CD4-positive, alpha-beta T cell treated with Interleukin-4 for 4 hours (primary cell): ENCODE measurements at places on chromosomes 2 and 18.

DNA sequence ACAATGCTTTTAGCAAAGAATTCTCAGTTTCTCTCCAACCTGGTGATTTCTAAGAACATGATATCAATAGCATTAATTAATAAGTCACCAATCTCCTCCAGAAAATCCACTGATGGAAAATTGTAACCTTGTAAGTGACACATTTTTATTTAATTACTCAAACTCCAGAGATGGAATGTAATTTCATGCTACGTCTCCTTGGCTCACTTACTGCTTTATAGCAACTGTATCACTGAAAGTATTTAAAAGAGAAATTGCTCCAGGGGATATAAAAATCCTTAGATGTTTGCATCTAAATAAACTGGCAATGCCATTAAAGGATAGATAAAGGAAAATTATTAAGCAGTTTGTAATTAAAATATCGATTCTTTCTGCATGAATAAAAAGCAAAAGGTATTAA is 325.4 kb downstream of the TSN start:
- DNase-seq: no peak

- DNase-seq: no peak
Measured at GRCh38 chr2:16322308-16323125, 343.1 kb downstream of the CYRIA start.

DNA sequence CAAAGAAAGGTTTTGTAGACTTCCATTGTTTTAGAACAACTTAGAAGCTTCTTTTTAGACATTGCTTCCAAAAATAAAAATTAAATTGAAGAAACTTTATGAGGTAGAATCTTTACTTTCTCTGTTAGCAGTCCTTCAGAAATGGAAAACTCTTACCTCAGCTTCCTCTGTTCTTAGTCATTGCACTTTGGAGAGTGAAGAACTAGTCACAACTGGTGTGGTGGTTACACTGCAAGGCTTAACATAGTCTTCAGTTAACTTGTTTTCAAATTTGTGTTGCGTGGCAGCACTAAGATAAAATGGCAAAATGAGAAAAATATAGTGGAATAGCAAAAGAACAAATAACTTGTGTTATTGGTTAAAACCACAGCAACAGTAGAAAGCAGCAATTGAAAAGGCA is 332.6 kb downstream of the KIAA1328 start:
- DNase-seq: no peak

DNA sequence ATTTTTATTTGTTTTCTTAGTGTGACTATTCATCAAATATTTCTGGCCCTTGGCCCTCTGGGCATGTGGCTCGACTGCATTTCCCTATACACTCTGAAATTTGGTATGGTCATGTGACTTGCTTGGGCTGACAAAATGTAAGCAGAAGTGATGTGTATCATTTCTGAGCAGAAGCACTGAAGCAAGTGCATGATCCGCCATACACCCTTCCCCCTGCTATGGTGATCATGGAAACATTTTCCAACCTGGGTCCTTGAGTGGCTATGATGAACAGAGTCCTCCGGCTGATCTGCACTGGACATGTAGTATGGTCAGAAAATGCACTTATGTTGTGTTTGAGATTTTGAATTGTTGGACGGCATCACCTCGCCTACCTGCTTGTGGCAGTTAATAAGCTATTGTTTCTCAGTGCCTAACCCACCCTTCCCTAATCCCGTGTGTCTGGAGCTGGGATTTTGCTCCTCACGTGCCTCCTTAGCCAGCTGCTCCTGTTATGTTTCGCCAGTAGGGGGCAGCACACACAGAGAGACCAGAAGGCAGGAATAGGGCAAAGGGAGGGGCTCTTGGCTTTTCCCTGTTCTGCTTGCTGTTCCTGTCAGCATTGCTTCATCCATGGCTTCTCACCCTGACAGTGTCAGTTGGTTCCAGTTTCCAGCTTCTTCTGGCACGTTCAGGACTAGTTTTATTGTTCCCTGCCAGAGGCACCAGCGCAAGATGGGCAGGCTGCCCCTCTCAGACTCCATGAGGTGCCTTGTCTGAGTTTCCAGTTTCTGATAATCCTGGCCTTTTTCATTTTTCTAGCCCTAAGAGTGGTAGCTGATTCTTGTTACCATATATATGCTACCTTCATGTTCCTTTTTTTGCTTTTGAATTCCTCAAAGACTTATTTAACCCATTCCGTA is 207.4 kb downstream of the ARL6IP6 start:
- peak; percentile 2 for DNase-seq

GRCh38 chr18:49030138-49030537 is 79.4 kb upstream of the SMAD7 start:
- DNase-seq: no peak

GRCh38 chr2:190216829-190217228 is 102.8 kb downstream of the HIBCH start:
- DNase-seq: no peak

GRCh38 chr2:45134726-45135125 is 125.5 kb upstream of the SIX2 start:
- no peak for DNase-seq

DNA sequence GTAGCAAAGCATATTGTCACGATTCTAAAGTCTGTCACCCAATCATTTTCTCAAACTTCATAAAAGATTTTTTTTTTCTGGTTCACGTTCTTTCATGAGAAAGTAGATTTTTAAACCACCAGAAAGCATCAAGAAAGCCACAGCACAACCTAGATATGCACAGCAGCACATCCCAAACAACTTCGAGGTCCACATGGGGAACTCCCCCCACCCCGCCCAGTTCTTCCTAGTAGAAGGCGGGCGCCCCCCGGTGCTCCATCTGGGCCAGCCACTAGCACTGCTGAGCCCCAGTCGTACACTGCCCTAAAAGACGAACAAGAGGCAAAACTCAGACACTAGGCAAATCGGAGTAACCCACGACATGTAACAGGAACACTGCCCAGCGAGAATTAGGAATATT is 15.5 kb downstream of the HDLBP start:
- peak; percentile 73 for DNase-seq

DNA sequence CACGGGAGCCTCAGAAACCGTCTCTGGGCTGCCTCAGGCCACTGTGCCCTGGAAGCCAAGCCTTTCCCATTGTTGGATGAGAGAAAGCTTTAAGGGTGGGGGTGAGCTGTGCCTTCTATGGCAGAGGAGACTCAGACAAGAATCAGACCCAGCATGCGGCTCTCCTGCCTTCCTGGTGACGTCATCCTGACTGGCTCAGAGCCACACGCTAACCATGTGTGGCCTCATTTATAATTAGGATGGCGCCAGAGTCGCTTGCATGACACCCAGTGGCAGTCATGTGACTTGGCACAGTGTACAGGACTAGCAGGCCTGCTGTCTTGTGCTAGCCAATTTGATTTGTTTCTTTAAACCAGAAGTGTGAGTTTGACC is 99.1 kb downstream of the SH3BP4 start:
- DNase-seq: no peak

DNA sequence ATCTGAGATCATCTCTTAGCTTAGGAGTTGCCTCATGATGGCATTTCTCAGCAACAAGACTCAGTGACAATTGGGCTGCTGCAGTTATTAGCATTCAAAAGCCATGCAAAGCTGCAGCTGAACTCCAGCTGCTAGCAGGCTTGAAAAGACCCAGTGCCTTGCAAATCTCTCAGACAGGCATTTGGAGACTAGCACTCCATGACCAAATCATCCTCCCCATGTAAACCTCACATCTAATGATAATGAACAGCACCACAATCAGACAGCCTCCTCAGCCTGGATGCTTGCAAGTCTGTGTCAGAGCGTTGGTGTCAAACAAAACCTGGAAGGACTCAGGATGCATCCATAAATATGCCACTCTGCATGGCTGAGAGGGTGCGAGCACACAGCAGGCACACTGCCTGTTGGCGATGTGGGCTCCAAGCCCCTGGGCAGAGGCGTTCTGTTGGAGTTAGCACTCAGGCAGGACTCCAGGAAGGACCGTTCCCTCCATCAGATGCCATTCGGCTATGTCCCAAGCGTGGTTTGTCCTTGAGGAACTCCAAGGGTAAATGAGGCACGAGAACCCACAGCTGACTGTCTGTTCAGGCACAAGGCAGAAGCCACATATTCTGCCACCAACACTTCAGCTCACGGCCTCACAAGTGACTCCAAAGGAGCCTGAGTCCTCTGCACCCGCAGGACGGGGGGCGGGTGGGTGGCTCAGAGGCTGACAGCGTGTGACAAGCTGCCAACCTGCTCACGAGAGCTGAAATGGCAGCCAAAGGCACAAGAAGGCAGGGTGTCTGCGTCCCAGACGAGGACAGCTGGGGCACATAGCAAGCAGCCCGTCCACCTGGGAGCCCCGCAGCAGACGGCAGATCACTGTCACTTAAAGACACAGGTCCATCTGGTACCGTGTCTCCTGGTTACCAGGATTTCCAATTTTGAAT is 183.8 kb downstream of the MYT1L start:
- no peak for DNase-seq

GRCh38 chr2:164252568-164253287 is 368.6 kb downstream of the GRB14 start:
- DNase-seq: no peak

GRCh38 chr2:239264838-239265651 is 135.8 kb downstream of the HDAC4 start:
- peak; percentile 90 for DNase-seq

DNA sequence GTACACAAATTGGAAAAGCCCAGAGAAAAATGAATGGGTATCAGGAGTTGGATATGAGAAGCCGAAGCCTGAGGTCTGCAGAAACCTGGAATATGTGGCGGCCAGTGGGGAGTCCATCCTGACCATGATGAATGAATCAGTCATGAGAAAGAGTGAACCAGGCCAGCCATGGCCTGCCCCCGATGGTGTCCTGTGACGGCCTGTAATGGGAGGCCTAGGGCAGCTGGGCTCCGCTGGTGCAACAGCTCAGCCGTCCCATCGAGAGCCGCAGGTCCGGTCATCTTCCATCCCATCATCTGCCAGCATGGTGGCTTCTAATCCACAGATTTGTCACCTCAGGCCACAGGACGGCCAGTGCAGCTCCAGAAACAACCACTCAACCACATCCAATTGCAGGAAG is 116.4 kb downstream of the PDCL3 start:
- DNase-seq: no peak

GRCh38 chr2:218282173-218282991 is 9.9 kb downstream of the TMBIM1 start:
- no peak for DNase-seq

DNA sequence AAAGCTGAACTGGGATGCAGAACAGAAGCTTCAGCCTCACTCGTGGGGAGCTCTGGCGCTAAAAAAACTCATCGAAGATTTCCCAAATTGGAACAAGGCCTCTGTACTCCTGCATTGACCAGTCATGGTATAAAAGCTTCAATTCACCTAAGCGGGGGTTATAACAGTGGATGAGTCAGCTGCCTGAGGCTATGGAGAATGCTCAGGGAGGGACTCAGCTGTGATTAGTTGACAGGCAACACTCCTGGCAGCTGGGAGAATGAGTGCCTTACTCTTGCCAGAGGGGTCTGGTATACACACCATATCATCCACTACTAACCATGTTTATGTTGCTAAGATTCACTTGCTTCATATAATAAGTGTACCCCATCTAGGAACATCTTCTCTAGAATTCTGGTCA is 350.6 kb upstream of the VRK2 start:
- DNase-seq: no peak

DNA sequence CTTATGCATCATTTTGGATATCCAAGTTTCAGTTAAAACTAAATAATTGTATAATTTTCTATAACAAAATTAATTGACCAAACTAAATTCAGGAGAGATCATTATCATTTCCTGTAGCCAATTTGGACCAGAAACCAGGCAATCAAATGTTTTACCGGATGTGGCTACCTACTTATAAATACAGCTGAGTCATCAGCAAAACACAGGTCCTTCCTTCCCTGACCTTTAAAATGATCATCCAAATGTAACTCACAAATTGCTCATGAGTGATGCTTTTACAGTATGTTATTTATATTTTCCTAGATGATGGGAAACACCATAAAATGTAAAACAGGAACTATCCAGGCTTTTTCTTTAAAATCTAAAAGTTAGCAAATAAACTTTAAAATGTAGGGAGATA is 133.7 kb downstream of the CBLN2 start:
- no peak for DNase-seq

- DNase-seq: no peak
Measured at GRCh38 chr2:83744855-83745254, 714.2 kb downstream of the SUCLG1 start.

GRCh38 chr2:113260991-113261390 is 17.7 kb downstream of the PAX8 start:
- DNase-seq: no peak

DNA sequence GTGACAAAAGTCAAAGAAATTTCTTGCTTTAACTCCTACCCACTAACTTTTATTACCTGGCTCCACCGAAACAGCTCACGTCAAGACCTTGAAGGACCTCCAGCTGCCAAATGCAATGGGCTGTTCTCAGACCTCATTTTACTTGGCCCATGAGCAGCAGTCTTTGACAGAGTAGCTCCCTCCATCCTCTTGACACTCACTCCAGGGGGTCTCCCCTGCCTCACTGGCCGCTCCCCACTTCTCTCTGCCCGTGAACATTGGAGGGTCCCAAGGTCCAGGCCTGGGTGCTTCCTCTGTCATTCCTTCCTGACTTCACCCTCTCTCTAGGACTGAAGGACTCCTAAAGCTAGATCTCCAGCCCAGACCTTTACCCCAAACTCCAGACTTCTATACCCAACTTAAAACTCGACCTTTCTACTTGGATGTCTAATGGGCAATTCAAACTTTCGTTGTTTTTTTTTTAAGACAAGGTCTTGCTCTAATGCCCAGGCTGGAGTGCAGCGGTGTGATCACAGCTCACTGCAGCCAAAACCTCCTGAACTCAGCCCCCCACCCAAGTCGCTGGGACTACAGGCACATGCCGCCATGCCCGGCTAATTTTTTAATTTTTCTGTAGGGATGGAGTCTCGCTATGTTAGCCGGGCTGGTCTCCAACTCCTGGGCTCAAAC is 92.9 kb upstream of the ST3GAL5 start:
- no peak for DNase-seq

GRCh38 chr2:46999857-47000678 is 84.5 kb upstream of the MCFD2 start:
- DNase-seq: no peak

GRCh38 chr18:463827-464541 is 36.5 kb downstream of the COLEC12 start:
- no peak for DNase-seq
